ENCODE measurements at places on chromosomes 1 and 21.

GRCh38 chr1:10253755-10254154 is 43.4 kb downstream of the KIF1B start:
- peak; percentile 97 for DNase-seq

DNA sequence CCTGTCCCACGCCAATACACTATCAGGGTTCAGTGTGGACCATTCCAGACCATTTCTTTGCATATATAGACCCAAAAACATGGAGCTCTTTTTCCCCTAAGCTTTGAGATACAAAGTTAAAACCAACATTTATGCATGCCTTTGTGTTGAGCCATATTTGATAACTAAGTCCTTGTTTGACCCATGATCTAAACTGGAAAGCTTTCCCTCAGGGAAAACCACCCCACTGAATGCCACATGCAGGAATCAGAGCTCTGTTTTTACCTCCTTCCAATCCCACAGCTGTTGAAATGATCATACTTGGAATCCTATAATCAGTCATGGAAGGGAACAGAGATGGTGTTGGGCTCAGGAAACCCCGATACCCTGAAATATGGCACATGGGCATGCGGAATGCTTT is 14.8 kb upstream of the SLC45A1 start:
- DNase-seq, result peak; percentile 25

DNA sequence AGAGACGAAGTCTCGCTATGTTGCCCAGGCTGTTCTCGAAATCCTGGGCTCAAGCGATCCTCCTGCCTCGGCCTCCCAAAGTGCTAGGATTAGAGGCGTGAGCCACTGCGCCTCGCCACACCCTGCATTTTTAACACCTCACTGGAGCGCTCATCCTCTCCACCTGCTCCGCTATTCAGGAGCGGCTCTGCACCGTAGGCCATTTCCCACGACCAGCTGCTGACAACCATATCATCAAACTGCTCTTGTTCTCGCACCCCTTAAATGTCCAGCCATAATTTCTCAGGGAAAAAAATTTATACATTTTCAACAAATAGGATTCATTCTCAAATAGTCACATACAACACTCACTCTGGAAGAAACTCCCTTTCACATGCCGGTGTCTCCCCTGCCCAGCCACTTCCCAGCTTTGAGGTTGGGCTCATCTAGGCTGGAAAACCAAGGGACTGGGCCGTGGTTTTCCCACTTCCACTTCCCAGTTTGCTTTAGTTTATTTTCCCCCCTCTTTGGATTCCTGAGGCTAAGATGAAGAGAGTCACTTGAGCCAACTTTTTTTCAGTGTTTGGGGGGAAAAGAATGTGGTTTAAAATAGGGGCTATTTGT is 639 bp upstream of the IPO9 start:
- no peak for DNase-seq

- DNase-seq, result no peak
Measured at GRCh38 chr21:42319376-42319775, 4.2 kb upstream of the TFF3 start.

GRCh38 chr1:41856944-41857285 is 61.8 kb downstream of the HIVEP3 start:
- DNase-seq, result no peak

DNA sequence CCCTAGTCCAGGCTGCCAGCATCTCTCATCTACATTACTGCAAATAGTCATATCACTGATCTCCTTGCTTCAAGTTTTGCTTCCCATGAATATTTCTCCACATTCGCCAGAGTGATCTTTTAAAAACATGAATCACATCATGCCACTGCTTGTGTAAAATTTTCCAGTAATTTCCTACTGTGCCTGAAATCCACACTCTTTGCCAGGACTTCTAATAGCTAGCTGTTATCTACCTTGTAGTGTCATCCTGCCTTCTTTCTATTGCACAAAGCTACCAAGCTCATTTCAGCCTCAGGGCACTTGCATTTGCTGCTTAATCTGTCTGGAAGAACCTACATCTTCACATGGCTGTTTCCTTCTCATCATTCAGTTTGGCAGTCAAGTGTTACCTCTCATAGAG is 33.9 kb upstream of the ZNF362 start:
- no peak for DNase-seq

- no peak for DNase-seq
Measured at GRCh38 chr1:82697965-82698364, 897.2 kb downstream of the ADGRL2 start.

DNA sequence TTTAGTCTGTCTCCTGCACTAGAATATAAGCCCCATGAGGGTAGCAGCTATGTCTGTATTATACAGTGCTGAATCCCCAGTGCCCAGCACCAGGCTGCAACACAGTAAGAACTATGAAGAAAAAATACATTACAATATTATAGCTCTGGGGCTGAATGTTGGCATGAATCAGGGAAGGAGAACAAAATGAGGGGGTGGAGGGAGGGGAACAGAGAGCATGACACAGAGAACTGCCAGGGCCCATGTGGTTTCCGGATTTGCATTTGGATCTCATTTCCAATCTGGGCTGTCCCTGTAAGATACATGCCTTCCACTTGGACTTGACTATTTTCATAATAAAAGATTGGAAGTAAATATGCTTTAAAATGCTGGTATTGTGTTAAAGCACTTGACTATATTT is 35.8 kb downstream of the C1orf198 start:
- DNase-seq, result no peak

- no peak for DNase-seq
Measured at GRCh38 chr1:159275891-159276290, 26.2 kb upstream of the FCER1A start.

DNA sequence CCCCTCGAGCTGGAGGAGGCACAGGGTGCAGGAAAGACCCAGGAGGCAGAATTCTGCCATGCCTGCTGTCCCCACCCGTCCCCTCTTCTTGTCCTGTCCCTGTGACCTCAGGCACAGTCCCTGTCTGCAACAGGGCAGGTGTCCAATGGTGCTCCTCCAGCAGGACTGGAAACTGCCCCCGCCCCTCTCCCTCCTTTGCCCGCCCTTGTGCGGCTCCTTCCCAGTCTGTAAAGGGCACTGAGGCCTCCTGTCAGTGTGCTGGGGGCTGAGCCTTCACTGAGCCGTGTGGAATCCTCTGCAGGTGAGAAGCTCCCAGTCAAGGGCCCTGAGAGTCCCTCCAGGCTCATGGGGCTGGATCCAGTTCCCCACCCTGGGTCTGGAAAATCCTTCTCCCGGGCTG is 28.9 kb downstream of the PRDM16 start:
- no peak for DNase-seq

DNA sequence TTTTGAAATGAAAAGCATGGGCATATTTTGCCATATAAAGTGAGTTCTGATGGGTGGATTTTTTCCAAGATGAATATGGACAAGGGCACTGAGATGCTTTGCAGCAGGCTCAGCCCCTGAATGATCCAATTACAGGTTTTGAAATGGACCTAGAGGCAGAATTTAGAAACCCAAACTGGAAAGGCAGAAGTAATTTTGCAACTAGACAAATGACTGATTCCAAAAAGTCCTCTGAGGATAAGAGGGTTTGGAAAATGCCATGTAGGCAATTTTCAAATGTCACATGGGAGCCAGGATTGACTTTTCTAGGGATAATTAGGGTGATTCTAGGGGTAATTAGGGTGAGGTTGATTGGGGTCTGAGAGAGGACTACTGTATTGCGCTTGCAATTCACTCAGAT is 148.9 kb upstream of the ZNF648 start:
- no peak for DNase-seq

DNA sequence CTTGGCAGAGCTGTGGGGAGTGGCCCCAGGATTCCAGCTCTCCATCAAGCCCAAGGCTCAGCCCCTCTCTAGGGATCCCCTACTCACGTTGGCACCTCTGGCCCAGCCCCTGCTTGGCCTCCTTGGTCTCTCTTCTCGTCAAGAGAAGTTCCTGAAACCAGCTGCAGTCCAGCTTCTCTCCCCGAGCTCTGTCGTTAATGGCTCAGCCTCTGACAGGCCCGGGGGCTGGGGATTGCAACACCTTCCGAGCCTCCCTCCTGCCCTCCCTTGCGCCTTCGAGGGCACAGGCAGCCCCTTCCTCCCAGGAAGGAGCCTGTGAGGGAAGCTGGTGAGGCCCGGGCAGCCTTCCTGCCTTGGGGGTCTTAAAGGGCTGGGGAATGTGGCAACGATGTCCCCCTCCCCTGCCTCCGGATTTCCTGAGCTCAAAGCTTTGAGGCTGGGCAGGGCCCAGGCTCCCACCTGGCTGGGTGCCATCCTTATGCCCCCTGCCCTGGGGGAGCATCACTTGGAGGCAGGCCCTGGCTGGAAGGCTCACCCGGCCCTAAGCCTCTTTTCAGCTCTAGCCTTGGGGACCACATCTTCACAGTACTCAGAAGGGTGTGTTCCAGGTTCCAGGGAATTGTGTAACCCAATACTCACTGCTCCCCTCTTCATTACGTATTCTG is at the start of gene CSF3R:
Gene CSF3R (minus strand): TSS at position 190 of the 665 bp plus-strand sequence. CDS start 3,417 bp downstream, outside the sequence.
- no peak for DNase-seq

DNA sequence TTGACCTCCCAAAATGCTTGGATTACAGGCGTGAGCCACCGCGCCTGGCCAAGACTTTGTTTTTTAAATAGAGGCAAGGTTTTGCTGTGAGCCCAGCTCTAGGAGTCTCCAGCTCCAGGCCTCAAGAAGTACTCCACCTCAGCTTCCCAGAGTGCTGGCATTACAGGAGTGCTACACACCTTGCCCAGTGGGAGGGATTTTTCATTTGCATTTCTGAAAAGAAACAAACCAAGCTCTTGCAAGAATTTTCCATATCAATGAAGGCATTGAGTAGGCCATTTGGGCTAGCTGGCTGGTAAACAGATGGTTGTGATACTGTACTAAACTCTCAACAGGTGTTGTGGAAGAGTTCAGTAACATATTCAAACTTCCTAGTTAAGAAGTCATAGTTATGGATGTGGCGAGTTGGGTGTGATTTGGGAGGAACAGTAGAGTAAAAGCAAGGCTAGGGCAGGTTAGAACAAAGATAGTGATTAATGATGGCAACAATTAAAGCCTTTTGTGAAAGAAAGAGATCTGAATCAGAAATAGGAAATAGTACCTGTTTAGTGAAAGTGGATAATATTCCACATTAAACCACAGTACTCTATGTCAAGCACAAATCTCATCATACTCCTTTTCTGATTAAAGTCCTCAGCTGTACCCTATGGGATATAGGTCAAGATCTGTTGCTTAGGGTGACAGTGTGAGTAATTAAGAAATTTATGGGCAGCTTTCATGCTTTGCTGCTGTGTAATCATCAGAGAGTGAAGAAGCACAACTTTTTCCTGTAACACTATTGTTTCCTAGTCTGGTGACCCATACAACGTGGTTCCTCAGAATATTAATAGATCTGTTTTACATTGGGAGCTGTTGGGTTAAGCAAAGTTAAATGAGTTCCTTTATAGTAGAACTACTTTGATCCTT is 10.7 kb downstream of the AKIRIN1 start:
- no peak for DNase-seq

GRCh38 chr1:174786760-174787159 is 213.0 kb upstream of the CACYBP start:
- DNase-seq, result no peak

DNA sequence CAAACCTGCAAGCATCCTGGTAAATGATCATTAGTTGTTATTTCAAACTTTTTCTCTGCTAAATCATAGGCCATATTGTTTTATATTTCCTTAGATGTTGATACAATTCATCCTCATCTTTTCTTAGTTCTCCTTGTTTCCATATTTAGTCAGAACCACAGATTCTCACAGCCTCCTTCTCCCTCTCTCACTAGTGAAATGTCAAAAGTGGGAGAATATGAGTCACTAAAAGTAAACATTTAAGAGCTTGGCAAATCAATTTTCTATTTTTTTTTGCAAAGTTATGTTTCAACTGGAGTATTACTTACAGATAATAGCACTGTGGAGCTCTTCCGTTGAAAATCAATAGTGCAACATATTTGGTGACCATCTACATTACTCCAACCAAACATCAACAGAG is 308.8 kb downstream of the COL11A1 start:
- DNase-seq, result no peak

DNA sequence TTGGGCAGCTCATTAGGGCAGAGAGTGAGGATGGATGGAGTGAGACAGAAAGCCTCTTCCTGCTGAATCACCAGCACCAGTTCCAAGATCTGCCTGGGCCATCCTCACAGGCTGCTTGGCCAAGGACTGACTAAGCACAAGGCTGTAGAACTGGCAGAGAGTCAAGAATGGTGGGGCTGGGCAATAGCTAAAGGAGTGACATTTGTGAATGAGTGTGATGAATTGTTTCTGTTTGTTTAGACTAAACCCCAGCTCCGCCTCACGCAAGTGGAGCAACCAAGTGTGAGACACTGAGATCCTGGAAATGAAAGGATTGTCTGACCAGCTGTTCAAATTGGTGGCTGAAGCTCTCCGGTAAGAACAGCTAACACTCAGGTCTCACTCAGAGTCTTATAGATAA is 38.6 kb downstream of the BRINP2 start:
- peak; percentile 100 for DNase-seq

GRCh38 chr1:109877776-109878175 is 32.9 kb upstream of the CSF1 start:
- DNase-seq, result no peak

DNA sequence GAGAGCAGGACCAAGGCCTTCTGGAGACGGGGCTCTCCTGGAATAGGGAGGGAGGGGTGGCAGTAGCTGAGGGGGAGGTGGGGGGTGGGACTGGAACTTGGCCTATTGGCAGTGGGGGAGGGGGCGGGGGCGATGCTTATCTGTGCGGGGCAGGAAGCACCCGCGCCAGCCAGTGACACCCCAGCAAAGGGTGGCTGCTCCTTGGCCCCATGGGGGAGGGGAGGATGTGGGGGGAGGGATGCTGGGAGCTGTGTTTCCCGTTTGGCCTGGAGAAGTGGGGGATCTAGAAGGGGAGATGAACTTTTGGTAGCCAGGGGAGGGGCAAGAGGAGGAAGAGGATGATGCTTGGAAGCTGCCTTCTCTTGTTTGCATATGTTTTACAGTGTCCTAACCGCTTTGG is 11.0 kb downstream of the ZBTB7B start:
- no peak for DNase-seq

DNA sequence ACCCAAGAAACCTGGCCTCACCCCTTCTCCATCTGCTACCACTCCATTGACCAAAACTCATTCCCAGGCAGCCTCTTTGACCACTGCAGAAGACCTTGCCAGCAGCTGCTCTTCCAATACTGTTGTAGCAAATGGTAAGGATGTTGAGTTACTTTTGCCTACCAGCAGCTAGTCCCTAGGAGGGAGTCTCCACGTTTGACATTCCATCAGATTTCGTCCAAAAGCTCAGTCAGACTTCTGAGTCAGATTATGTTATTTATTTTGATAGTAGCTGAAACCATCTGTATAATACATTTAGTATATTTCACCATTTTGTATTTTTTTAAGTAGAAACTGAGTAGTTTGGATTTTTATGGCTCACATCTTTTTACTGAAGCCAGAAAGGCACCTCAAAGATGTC is 51.5 kb upstream of the WNT2B start:
- DNase-seq, result no peak

Data from GM04503 (cell line).